ENCODE measurements at places on chromosomes 16 and 17. TPM values are rescaled to one million over a fixed set of nuclear protein-coding genes. Genes with fewer than 3 reads are reported as not detected.

- no peaks in the 10 kb centered on the region for H3K27me3 ChIP-seq
- DNase-seq, result no peak
- H3K4me1 ChIP-seq, result no peaks in the 10 kb centered on the region
- no peak overlapping the region for H3K4me3 ChIP-seq
- H3K36me3 ChIP-seq, result no peaks in the 10 kb centered on the region
Measured at GRCh38 chr16:81973737-81974136, 37.5 kb downstream of the SDR42E1 start.

DNA sequence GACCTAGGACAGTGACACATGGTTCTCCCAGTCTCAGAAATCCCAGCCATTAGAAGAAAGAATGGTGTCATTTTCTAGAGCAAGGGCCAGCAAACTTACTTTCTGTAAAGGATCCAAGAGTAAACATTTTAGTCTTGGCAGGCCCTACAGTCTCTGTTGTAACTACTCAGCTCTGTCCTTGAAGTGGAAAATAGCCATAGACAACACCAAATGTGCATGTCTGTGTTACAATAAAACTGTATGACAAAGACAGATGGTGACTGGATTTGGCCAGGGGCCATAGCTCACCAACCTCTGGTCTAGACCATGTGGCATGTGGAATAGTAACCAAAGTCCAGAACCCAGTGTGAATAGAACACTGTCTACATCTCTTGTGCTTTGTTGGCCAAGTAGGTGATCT lies 286.5 kb downstream of the HS3ST4 start:
- no peaks in the 10 kb centered on the region for H3K4me1 ChIP-seq
- H3K27ac ChIP-seq, result no peak overlapping the region
- H3K27me3 ChIP-seq, result no peaks in the 10 kb centered on the region
- H3K36me3 ChIP-seq, result no peaks in the 10 kb centered on the region
- H3K4me3 ChIP-seq, result no peak overlapping the region

GRCh38 chr16:58577141-58577540 lies 52.5 kb downstream of the CNOT1 start:
- no peaks in the 10 kb centered on the region for H3K36me3 ChIP-seq
- H3K4me3 ChIP-seq, result no peak overlapping the region
- no peak overlapping the region for H3K27ac ChIP-seq
- H3K27me3 ChIP-seq, result no peaks in the 10 kb centered on the region
- H3K4me1 ChIP-seq, result no peaks in the 10 kb centered on the region

DNA sequence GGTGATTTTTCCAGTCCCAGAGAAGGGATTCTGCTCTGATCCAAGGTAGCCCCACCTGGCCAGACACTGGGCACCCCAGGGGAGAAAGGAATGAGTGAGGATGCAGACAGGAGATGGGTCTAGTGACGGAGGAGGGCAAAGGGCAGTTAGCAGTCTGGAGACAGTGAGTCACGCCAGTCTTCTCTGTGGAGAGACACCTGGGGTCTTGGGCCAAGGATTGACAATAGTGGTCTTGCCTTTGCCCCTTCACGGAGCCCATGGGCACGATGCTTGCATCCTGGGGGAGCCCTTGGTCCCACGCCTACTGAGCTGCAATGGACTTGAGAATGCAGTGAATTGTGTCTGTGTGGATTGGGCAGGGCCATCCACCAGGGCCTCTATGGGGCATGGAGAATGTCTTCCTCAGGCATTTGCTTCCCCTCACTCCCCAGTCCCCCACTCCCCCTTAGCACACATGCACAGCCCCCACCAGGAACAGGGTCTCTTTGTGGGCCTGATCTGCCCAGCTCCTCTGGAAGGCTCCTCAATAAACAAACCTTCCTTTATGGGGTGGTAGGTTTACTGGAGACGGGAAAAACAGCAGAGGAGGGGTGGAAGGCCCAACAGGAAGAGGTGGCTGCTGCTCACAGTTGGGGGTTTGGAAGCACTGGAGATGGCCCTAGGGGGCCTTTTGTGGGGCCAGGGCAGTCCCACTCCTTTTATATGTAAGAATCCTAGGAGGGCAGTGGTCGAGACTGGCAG lies 1.4 kb downstream of the CHAD start:
- H3K27ac ChIP-seq, result peak overlapping the region; percentile 86
- H3K36me3 ChIP-seq, result no peaks in the 10 kb centered on the region
- H3K27me3 ChIP-seq, result peaks cover 17% of the 10 kb centered on the region

Gene MYH13
- total RNA-seq, result 0.14 TPM

Measured in transverse colon (tissue), 4 donors.